ENCODE measurements at places on chromosomes 2 and 18.

GRCh38 chr18:43627848-43628530 lies 350.7 kb upstream of the SYT4 start:
- no peak for DNase-seq

GRCh38 chr2:117631152-117631945 lies 183.1 kb upstream of the DDX18 start:
- no peak for DNase-seq

- DNase-seq: no peak
Observed at GRCh38 chr2:8142461-8142860, 539.4 kb upstream of the ID2 start.

DNA sequence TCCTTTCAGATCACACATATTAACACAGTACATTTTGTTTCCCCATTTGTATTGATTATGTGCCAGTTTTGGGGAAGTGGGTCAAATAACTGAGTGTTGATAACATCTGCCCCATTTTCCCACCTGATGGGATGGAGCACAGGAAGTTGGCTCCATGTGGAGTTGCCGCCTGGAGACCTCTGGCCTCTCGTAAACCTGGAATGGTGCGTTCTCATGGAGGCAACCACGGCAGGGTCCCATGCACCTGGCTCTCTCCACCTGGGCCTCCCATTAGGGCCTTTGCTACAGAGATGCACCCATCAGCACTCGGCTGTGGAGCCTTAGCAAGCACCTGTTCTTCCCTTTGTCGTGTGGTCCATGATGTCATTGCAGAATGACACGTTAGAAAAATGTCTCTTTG lies 130.6 kb downstream of the MBP start:
- no peak for DNase-seq

DNA sequence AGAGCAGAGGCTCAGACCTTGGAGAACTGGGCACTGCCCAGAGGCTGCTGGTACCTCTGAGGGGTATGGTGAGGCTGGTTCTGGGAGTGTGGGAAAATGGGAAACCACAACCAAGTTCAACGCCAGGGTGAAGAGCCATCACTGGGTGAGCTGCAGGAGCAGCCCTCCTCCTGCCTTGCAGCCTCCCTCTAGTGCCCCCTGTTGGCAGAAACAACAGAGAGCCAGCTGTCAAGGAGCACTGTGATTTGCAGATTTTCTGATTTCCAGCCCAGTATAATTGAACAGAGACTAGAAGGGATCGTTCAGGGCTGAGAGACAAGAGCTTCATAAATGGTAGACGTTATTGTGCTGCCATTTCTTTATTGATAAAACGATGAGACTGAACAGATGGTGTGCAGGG lies 50.5 kb downstream of the MAPK4 start:
- DNase-seq: no peak

GRCh38 chr2:216665717-216666116 lies 29.6 kb downstream of the IGFBP5 start:
- DNase-seq: no peak
